IMR-90 (cell line): ENCODE measurements at places on chromosomes 1 and 21. TPM values are rescaled to one million over a fixed set of nuclear protein-coding genes. Genes with fewer than 3 reads are reported as not detected.

The OVAAL gene
- polyA plus RNA-seq: not detected in 2 replicates

GRCh38 chr1:184031092-184031408, 6.5 kb downstream of the COLGALT2 start:
- no peak for DNase-seq

GRCh38 chr1:64472805-64473204, 2.9 kb downstream of the CACHD1 start:
- no peak for DNase-seq

- no peak for DNase-seq
Observed at GRCh38 chr21:20639026-20639425, 359.2 kb upstream of the NCAM2 start.

DNA sequence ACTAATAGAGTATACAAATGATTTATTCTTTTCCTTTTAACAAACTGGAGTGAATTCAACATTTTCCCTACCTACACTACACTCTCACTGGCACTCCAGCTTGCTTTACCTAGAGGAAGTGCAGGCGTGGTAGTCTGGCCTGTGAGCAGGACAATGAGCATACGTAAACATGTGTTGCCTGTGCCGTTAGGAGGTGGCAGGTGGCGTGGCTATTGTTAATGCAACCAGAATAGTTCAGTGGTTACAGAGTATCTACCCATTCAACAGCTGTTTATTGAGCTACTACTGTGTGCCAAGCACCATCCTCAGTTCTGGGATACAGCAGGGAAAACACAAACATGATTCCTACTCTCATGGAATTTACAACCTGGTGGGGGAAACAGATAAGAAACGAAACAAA, 299.7 kb upstream of the KAZN start:
- no peak for DNase-seq

GRCh38 chr21:33984021-33984481, 68.4 kb upstream of the ATP5PO start:
- no peak for DNase-seq
